ENCODE measurements at places on chromosomes 2 and 18.

DNA sequence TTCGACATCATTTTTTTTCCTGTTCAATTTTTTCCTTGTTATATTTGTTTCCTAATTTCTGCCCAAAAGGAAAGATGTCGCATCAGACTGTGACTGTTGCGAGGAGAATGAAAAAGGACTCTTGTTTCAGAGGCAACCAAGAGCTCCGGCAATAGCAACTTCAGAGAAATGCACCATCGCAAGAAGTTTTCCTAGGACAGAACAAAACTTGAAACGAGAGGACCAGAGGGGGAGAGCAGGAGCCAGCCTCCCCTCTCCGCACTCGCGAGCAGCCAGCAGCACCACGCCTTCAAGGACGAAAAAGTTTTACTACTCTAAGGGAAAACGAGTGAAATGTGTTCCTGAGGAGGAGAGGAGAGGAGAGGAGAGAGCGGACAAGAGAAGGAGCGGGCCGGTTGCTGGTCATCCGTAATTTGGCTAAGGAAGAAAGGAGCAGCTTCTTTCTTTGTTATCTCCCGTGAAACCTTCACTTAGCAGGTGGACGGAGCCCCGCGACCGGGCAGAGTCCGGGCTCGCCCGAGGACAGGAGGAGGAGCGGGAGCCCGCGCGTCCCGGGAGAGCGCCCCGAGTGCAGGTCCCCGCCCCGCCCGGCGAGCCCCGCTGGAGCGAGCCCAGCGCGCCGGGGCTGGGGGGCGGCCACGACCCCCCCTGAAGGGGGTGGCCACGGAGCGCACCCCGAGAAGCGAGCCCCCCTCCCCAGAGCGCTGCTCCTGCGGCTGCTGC is 744 bp downstream of the POU3F3 start:
- no peak for DNase-seq

DNA sequence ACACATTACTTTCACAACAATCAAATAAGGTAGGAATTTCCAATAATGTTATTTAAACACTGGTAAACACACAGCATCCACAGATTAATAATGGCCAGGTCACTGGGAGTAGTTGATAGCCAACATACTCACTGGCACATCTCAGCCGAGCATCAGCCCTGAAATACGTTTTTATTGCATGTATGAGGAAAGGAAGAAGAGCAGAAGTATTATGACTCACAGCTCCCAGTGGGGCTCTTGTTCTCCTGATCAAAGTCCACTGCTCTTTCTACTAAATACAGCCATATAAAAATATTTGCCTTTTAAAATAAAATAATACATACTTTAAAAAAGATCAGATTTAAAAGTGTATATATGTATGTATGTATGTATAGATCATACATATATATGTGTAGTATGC is 999.6 kb downstream of the SUCLG1 start:
- no peak for DNase-seq

DNA sequence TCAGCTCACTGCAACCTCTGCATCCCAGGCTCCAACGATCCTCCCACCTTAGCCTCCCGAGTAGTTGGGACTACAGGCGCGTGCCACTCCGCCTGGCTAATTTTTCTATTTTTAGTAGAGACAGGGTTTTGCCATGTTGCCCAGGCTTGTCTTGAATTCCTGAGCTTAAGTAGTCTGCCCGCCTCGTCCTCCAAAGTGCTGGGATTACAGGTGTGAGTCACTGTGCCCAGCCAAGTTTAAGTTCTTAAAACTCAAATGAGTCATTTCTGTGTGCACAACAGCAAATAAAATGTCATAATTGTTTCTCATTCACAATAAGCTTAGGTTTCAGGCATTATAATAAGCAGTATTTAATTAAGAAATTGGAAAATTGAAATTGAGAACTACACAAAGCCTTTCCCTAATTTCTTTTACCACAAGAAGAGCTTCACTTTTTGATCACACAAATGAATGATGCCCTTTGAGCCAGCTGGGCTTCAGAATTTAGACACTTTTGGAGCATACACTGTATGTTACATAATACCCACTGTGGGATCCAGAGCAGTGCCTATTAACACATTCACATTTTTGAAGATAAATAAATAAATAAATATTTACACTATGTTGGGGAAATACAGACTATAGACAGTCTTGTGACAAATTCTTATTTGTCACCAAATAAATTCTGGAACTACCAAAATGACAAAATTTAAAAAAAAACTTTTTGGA is 8.6 kb upstream of the ME2 start:
- DNase-seq, result no peak

DNA sequence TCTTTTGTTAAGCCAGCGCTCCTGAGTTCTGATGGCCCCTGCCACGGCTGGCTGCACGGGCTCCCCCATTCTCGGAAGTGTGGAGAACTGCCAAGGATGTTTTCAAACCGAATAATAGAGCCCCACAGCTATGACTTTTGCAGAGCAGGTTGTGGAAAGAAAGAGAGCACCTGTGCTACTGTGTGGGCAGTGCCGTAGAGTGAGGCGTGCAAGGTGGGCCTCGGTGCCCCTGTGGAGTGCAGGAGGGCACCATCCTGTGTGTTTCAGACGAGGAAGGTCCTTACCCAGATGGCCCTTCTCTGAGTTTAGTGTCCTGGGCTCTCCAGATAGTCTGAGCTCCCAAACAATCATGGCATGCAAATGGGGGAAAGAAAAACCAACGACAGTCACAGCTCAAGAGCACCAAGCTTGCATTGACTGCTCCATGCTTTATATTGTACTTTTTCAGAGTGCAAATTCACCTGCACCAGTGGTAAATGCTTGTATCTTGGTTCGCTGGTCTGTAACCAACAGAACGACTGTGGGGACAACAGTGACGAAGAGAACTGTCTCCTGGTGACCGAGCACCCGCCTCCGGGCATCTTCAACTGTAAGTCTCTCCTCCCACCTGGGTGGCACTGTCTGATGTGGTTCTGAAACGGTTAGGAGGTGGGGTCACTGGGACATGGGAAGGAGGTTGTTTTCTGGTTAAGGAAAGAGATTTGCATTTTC is 219.4 kb downstream of the LDLRAD4 start:
- no peak for DNase-seq

- DNase-seq, result no peak
These were observed 19.5 kb downstream of the ARHGAP15 start for GRCh38 chr2:143148757-143149156.

DNA sequence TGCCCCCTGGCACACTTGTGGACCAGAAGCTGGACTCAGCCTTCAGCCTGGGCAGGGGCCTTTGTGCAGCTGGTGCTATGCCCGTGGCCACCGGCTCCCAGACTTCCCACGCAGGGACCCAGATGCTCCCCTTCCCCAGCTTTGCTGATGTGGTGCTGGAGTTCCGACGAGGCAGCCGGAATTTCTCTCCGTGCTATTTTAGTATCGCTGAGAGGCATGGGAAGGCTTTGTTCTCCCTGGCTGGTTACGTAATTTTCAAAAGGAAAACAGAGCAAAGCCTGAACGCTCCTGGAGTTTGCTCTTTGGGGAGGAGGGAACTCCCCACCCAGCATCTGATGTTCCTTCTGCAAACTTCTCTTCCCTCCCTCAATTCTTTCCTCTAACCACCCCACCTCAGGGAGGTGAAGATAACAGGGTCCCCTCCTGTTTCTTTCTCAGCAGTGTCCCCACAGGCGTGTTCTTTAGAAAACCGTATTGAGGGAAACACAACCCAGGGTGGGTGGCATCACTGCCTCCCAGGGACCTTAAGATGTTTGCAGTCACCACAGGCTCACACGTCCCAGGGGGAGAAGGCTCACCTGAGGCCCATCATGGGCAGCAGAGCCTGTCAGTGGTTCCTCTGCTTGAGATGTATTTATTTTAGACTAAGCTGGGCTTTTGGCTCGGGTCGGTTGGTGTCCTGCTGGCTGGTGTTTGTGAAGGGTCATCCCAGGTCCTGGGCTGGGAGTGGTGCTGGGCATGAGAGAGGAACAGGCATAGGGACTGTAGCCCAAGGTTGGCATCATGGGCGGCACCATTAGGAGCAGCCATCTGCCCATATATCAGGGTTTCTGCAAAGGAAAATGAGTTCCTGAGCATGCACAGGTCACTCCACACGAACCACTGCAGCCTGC is 95.0 kb downstream of the MAPK4 start:
- no peak for DNase-seq

DNA sequence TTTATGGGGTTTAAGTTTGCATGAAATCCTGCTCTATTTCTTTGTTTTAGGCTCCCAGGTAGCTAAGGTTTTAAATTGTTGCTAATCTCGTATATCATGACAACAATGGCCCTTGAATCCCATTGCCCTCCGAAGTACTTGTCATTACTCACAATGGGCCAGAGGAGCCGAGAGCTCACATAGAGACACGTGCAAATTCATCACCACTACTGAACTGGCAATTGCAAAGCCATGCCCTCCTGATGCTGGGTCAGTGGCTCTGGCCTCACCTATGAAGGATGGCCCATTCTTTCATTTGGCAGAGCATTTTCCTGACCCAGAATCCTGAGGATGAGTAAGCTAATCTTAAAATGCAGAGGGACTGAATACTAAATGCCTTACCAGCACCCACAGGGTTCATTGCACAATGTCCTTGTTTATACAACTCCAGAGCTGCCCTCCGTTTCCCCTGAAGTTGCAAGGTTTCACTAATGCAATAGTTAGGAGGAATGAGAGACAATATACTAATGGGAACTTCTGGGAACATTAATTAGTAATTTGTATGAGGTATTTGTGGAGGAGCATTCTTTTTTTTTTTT is 71.6 kb upstream of the GAREM1 start:
- DNase-seq, result no peak

DNA sequence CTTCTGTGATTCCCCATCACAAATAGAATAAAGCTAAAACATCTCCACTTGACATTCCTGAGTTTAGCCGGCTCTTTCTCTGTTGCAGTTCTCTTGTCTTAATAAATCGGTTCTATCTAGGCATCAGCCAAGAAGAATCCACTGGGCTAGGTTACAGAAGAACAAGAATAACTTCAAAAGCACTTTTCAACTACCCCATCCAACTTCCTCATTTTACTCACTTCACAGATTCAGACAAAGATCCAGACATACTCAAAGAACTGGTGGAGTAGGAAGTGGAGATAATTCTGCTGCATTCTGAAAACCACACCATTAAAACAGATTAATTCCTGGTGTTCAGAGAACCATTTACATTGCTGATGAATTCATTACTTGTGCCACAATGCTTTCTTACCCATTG is 9.6 kb upstream of the ALPK2 start:
- DNase-seq, result no peak

DNA sequence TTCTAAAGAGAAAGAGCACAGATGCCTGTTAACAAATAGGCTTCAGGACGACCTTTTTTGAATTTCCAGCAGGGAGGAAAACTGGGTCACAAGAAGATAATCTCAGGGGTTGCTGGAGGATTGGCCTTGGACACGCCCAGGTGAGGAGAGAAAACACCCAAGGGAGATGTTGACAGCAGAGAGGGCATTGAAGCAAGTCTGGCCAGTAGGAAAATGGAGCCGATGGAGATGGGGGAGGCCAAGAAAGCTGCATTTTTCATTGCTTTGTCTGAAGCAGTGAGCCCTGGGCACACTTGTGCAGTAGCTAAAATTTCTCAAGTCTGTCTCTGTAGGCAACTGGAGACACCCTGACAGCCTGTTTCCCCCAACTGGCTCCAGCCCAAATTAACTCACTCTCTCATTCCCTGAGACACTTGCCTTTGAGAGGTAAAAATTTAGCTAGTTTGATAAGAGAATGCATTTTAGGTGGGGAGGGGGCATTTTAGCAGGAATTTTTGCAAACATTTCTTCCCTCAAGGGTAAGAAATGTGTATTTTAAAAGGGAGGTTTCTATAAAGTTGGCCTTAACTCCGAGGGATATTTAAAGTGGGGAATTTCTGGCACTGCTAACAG is 165.5 kb downstream of the TGIF1 start:
- DNase-seq, result no peak

- no peak for DNase-seq
These were observed 58.3 kb downstream of the HPCAL1 start for GRCh38 chr2:10360850-10361588.

GRCh38 chr2:885230-886071 is 65.2 kb upstream of the SNTG2 start:
- no peak for DNase-seq

DNA sequence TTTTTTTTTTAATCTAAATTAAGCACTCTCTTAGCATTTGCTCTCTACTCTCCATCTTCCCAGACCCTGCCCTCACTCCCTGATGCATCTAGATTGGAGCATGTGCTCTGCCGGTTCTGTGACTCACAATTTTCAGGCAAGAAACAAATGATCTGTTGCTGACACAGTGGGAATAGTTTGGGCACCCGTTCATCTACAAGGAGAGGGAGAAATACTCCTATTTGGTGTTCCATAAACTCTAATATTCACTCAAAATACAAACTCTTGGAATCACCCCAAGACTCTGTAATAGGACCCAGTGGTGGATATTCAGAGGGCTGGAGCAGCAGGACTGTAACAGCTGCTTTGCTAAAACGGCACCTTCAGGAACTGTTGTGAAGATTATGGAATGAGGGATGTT is 37.1 kb upstream of the LINC00305 start:
- no peak for DNase-seq

GRCh38 chr2:69578198-69578540 is 65.4 kb downstream of the AAK1 start:
- no peak for DNase-seq

DNA sequence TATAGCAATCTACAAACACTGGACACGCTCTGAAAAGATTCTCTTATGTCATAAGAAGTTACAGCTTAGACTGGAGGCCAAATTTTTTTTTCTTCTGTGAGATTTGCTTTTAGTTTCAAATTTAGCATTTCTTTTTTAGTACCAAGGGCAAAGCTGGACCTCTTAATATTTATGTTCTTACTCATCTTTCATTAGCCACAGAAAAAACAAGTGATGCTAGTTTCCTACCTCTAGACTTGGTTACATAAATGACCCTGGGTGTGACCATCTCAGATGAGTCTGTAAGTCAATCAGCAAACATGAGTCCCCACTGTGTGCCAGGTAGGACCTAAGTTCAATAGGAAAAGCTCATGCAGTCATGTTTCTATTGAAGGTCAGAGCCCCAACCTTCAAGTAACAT is 94.4 kb downstream of the MEP1B start:
- DNase-seq, result no peak

- no peak for DNase-seq
These were observed 89.5 kb upstream of the STK39 start for GRCh38 chr2:168336786-168337388.

DNA sequence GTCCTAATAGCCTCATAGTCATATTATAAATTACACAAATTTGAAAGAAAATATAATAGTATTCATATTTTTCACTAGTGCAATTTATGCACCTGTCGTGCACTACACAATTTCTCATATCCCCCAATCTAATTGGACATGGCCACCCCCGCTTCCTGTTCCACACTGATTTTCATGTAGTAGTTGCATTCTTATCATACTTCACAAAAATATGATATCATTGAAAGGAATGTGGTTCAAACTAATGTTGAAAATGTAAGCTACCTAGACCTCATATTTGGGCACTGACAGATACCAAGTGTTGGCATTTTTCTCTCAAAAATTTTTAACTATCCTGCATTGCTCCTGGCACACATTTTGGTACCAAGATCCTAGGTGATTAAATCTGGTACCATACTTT is 985.5 kb upstream of the POU3F3 start:
- DNase-seq, result no peak

Measured in GM19239 (cell line).